ENCODE measurements at places on chromosomes 4 and X. TPM values are rescaled to one million over a fixed set of nuclear protein-coding genes. Genes with fewer than 3 reads are reported as not detected.

Gene RTL5
- 0.36 TPM for total RNA-seq

Gene SLC6A14
- total RNA-seq = not detected

DNA sequence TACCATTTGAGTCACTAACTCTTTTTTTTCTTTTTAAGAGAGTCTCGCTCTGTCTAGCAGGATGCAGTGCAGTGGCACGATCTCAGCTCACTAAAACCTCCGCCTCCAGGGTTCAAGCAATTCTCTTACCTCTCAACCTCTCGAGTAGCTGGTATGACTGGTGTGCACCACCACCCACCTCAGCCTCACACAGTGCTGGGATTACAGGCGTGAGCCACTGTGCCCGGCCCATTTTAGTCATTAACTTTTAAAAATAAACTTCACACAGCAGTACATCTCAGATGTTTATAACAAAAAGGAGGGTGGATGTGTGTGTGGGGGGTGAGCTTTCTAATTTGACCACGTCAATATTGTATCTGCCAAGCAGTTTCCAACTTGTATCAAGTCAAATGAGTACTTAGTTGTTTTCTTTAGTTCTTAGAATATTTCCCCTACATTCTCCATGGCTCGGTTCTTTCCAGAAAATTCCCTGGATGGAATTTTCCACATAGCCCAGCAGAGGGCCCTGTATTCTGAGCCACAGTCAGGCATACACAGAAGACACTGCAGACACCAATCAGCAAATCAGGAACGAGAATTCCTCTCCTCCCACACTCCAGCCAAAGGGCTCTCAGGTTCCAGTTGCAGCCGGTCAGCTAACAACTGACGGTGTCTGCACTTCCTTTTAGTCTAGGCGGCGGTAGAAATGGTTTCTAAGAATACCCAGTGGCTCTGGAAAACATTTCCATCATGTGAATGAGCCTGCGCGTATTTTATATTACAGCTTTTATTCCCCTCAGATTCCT, 20.1 kb upstream of the ARAF start:
- H3K4me3 ChIP-seq = no peak overlapping the region
- H3K27ac ChIP-seq = no peak overlapping the region

Gene RASGEF1B
- total RNA-seq = 14.7 TPM

Gene MAGEC1
- total RNA-seq = not detected

GRCh38 chr4:173866322-173867026, 336.4 kb upstream of the HAND2 start:
- H3K4me1 ChIP-seq = no peaks in the 10 kb centered on the region
- H3K36me3 ChIP-seq = no peaks in the 10 kb centered on the region
- no peaks in the 10 kb centered on the region for H3K27me3 ChIP-seq
- no peak overlapping the region for H3K4me3 ChIP-seq

Gene GPAT3
- 4.2 TPM for total RNA-seq

Gene GBA3
- total RNA-seq = not detected

- no peak overlapping the region for H3K4me3 ChIP-seq
- no peaks in the 10 kb centered on the region for H3K4me1 ChIP-seq
- no peak for DNase-seq
- H3K27ac ChIP-seq = no peak overlapping the region
- no peaks in the 10 kb centered on the region for H3K36me3 ChIP-seq
These were observed 273.2 kb downstream of the ADGRL3 start for GRCh38 chr4:61473306-61473705.

Data from naive thymus-derived CD8-positive, alpha-beta T cell (primary cell).